PC-9 (cell line): ENCODE measurements at places on chromosomes 5 and 9.

DNA sequence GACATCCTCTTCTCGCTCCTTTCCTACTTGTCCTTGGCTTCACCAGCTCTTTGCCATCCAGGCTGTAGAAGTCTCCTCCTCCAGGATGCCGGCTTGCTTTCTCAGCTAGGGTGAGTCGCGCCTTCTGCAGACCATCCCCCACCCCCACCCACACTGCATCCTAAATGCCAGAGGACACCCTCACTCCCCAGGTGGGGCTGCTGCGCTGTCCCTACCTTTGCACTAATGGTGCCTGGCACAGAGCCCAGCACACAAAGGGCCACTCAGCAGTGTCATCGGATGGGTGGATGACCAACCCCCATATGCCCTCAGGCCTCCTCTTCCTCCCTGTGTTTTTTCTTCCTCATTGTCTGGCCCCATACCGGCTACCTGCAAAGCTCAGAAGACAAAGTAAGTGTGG, 14.8 kb downstream of the IL9 start:
- DNase-seq = peak; percentile 26

DNA sequence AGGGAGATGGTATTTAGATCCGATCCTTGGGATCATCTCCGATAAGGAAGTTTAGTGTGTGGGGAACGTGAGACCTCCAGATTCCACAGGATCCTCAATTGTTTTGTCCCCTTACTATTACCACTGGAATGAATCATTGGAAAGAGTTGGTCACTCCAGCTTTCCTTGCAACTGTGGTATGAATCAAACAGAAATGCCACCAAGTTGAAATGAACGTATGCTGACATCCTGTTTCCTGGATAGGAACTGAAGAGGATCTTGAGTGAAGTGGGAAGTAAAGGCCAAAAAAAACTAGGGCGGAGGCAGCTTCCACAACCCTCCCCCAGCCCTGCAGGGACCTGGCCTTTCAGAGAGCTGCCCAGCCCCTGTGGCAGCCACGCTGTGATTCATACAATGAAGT, 23.9 kb downstream of the IRX1 start:
- DNase-seq = no peak

DNA sequence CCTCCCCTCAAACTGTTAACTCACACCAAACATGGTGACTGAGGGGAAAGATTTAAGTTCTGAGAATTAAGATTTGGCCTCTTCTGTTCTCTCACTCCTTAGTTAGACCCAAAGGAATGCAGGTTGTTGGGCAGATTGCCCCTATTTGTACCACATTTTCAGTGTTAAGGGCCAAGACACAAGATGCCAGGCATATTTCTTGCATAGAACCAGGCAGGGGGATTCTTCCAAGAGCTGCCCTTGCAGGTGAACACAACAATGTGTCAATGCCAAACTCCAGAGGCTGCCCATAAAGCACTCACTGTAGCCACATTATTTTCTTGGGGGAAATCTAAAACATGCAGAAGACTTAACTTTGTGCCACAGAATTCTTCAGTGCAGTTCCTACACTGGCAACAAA, 14.7 kb downstream of the MPDZ start:
- no peak for DNase-seq

- no peak for DNase-seq
Measured at GRCh38 chr5:122775550-122776542, 966 bp downstream of the SNX2 start.

DNA sequence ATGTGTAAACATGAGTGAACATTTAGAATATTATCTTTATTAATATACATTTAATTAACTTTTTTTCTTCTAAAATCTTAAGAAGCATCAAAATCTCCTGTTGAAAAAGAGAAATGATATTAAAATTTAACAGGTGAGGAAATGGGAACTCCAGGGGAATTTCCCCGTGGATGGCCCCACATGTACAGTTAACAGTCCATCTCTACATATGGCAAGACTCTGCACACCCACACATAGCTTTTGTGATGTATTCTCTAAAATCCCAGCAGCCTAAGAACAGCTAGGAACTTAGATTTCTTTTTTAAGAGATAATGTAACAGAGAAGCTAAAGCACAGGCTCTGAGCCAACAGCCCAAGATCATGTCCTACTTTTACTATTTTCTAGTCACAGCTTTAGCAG, 556.3 kb upstream of the RGMB start:
- no peak for DNase-seq

DNA sequence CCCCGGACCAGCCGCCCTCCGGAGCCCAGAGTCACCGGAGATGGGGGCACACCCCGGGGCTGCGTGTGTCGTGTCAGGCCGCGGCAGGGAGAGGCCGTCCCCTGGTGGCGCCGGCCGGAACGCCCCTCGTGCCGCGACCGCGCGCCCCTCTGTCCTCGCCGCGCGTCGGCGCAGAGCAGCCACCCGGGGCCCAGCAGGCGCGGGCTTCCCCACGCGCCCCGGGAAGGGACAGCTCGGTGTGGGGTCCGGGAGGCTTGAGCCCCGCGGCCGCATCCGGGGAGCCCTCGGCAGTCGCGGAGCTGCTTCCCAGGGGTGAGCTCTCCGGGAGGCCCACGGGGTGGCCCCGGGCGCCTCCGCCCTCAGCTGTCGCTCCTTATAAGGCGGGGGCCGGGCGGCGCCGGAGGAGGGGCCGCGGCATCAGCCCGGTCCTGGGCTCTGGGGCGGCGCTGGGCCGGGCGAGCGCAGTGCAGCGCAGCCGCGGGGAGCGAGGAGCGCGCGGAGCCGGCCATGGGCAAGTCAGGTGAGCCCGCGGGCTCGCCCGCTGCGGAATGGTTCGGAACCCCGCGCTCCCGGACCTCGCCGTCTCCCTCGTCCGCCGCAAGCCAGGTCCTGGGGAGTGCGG, at the start of gene GLIPR2:
Gene GLIPR2, plus strand, starts transcription at position 462 of the 622 bp plus-strand sequence. Its CDS starts 46 bp downstream, at position 508.
- DNase-seq = peak; percentile 68

- no peak for DNase-seq
Measured at GRCh38 chr5:89055015-89055694, 172.2 kb upstream of the MEF2C start.

DNA sequence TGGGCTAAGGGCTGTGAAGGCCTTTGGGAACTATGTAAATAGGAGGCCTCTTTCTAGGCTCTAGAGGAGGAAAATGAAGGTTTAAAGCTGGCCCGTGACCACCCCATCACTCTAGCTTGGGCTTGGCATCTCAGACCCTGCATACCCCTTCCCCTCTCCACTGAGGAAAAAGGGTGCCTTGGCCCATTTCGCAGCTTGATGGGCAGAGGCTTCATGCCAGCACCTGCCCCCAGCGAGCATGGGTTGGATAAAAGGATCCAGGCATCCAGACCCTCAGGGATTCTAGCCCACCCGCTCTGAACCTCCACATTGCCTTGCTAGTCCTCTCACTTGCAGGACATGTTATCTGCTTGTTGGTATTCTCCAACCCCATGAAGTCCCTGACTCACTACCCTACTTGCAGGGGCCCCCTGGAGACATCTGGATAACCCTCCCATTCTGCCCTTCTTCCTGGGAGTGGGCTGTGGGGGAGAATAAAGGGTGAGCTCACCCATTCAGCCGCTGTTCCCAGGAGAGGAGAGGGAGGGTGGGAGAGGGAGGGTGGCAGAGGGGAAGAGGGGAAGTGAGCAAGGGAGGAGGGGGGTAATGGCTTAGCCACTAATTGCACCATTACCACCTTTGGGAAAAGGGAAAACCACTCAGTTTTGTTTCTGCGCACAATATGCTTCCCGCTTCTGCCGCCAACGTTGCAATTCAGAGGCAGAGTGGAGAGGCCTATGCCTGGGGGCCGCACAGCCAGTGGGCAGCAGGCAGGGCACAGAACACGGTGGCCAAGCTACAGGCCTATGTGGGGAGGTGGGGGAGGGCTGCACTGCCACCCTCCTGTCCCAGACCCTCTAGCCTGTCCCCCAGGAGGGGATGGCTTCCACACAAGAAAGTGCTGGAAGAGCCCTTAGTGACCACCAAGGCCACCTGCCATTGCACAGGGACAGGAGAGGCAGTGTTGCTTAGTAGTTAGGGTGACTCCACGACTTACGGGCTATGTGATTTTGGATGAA, 2.1 kb upstream of the CAMK2A start:
- no peak for DNase-seq

GRCh38 chr5:176740702-176741496, 69.5 kb upstream of the UNC5A start:
- DNase-seq = no peak

DNA sequence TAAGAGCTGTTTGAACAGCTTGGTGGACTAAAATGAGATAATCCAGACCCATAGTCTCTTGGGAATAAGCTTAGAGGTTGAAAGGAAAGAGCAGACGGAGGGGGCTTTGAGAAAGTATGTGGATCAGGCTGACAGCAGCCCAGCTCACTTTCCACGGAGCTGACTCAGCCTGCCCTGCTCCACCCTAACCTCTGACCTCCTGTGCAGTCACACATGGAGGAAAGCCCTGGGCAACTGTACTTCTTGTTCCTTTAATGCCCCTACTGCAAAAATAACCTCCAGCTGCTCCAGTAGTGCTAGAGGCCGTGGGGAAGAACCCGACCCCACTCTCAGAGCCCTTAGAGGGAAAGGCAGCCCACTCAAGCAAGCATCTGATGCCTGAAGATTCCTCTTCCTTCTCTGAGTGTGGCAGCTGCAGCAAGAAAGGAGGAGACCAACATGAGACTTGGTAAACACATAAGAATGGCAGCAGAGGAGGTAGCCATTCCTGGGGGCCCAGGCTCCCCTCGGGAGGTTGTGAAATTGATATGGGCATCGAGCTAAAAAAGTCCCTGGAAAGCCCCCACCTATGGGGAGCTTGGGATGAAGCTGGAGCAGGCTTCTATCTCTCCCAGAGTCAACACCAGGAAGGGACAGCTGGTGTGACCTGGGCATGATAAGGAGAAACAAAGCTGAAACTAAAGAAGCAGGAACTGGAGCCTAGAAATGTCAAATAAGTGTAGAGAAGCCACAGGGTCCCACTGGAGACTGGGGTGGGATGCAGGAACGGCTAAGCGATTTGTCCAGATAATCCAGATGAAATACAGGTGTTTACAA, 204.3 kb downstream of the PIK3R1 start:
- peak; percentile 19 for DNase-seq

DNA sequence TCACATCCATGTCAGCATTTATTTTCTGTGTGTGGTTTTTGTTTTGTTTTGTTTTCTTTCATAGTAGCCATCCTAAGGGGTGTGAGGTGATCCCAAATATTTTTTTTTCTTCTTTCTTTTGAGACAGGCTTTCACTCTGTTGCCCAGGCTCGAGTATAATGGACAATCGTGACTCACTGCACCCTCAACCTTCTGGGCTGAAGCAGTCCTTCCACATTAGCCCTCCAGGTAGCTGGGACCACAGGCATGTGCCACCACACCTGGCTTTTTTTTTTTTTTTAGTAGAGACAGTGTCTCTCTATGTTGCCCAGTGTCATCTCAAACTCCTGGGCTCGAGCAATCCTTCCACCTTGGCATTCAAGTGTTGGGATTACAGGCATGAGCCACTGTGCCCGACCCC, 59.1 kb downstream of the CDC42SE2 start:
- peak; percentile 63 for DNase-seq

GRCh38 chr5:17619354-17619753, 9.2 kb downstream of the TAF11L12 start:
- DNase-seq = no peak

- no peak for DNase-seq
Measured at GRCh38 chr5:106205916-106206571, 1464.7 kb downstream of the EFNA5 start.

- no peak for DNase-seq
Measured at GRCh38 chr5:132756542-132756941, 9.3 kb downstream of the CCNI2 start.

DNA sequence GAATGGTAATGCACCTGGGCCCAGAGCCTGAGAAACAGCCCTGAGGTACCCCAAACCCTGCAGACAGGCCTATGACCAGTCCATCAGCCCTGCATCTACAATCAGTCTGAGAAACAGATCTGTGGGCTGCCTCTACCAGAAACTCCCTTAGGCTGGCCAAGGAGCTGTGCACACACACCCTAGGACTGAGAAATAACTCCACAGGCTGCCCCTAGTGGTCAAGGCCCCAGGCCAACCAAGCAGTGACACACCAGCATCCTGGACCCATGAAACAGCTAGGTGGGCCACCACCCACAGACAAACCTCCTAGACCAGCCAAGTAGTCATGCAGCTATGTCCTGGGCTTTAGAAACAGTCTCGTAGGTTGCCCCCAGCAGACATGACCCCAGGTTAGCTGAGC, 253.6 kb upstream of the VLDLR start:
- DNase-seq = no peak

DNA sequence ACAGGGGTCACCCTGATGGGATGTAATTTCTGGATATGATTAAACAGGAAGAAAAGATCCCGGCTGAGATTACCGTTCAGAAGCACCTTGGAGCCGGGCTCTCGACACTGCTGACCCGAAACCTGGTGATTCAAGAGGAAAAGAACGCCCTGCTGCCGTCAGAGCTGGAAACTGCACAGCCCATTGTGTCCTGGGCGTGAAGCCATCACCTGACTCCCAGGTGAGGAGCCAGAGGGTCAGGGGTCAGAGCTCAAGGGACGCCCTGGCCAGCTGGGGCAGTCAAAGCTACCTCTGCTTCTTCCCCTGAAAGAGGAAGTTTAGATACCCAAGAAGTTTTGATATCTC, 17.8 kb upstream of the SLC12A7 start:
- DNase-seq = peak; percentile 98

DNA sequence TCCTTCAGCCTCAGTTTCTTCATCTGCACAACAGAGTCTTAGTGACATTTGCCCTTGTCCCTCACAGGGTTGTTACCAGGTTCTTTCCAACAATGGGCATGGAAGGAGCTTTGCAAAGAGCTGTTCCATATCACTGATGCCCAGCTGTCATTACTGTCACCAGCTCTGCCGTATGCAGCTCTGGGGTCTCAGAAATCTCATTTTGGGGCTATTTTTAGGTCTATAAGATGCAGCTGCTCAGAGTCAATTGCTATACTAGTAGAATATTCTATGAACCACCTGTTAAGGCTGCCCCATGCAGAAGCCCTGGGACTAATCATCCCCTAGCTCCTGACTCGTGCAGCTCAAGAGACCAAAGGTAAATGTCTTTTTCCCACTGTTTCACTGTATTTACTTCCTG, 105.1 kb upstream of the TNPO1 start:
- DNase-seq = no peak

GRCh38 chr5:152689250-152689711, 284.2 kb upstream of the NMUR2 start:
- no peak for DNase-seq

DNA sequence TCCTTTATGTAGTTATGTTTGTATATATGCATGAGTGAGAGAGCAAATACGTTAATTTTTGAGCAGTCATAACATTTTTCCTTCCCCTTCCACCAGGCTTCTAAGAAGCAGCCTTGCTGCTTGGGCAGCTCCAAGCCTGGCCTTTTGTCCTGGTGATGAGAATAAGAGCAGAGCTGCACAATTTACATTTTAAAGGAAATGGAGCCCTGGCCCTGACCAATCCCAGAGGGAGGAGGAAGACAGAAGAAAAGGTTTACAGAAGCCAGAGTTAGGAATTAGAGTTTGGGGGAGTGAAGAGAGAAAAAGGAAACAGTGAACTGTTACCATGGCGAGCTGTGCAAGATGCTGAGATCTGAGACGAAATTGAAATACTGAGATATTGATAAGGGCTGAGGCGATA, 25.3 kb upstream of the EFNA5 start:
- no peak for DNase-seq

DNA sequence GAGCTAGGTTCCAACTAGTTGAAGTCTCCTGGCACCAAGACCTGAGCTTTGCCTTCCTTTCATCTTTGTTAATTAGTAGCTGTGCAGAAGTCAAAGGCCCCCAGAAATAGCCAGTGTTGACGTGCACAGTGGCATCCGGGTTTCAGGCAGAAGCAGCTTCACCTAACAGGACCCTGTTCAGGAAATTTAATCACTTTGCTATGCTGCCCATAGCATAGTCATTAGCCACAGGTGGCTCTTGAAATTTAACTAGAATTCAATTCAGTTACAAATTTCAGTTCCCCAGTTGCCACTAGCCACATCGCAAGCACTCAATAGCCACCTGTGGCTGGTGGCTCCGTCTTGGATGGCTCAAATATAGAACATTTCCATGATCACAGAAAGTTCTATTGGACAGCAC, 179.1 kb downstream of the GOLPH3 start:
- DNase-seq = no peak
